ENCODE measurements at places on chromosomes 13 and 19.

- DNase-seq = no peak
Measured at GRCh38 chr19:33517922-33518321, 3.7 kb downstream of the PEPD start.

DNA sequence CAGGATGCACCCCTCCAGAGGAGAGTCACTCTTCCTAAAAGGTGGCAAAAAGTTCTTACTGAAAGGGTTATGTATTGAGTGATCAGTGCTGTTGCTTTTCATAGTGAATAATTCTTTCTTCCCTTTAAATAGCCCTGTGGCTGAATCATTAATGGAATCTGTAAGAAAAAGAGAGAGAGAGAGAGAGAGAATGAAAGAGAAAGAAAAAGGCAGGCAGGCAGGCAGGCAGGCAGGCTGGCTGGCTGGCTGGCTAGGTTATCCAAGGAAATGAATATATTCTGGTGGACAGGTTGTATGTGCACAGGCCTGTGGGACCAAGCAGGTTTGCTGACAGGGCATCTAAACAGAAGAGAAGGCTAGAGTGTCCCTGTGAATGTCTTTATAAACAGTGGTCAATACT lies 100.5 kb downstream of the DLEU7 start:
- DNase-seq = no peak

DNA sequence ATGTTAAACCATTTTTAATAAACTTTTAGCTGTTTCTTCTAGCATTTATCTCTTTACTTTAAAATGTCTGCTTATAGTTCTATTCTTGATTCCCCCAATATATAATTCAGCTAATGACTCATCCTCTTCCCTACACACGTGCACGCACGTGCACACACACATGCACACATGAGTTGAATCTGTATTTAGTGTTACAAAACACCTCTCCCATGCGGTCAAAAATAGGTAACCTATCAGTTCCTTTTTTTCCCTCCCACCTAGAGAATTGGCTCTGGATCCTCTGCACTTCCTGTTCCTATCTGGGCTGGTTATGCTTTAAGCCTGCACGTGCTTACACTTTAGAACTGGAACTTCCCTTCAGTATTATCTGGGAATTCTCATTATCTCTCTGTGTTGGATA lies 144.1 kb downstream of the PAN3 start:
- no peak for DNase-seq

DNA sequence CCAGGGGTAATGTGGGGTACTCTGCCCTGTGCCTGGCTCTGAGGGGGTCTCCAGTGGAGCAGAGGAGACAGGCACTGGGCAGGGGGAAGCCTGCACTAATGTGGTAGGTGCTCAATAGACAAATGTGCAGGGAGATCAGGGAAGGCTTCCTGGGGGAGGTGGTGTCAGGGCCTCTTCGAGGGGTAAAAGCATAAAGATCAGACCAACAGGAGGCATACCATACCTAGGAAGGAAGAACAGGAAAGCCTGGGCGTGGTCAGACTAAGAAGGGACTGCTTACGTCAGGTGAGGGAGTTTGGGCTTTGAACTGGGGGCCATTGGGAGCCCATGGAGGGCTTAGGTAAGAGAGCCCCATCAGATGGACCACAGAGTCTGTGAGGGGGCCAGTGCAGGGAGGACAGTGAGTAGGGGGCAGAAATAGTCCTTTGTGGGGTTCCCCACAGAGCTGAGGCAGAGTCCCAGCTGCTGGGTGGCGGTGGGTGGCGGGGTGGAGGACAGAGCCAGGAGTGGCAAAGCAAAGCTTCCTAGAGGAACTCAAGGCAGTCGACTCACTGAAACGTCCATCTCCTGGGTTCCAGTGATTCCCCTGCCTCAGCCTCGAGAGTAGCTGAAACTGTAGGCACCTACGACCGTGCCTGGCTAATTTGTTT lies 8.8 kb downstream of the PRR36 start:
- DNase-seq = no peak

GRCh38 chr19:15287496-15287895 lies 44.8 kb downstream of the BRD4 start:
- DNase-seq = no peak

DNA sequence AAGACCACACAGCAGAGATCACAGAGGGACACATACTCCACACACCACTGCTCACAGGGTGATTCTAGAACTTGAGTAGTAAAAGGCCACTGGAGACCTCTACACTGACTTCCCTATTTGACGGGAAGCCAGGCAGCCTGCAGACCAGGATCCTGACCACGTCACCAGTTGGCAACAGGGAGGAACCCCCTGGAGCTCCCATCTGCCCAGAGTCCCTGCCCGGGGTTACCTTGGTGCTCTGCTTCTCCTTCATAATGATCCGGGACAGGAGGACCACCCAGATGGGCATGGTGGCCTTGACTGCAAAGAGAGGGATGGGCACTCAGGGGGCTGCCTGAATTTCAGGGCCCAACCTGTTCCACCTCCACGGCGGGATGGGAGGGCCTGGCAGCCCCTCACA lies 932 bp downstream of the SLC35E1 start:
- DNase-seq = no peak

DNA sequence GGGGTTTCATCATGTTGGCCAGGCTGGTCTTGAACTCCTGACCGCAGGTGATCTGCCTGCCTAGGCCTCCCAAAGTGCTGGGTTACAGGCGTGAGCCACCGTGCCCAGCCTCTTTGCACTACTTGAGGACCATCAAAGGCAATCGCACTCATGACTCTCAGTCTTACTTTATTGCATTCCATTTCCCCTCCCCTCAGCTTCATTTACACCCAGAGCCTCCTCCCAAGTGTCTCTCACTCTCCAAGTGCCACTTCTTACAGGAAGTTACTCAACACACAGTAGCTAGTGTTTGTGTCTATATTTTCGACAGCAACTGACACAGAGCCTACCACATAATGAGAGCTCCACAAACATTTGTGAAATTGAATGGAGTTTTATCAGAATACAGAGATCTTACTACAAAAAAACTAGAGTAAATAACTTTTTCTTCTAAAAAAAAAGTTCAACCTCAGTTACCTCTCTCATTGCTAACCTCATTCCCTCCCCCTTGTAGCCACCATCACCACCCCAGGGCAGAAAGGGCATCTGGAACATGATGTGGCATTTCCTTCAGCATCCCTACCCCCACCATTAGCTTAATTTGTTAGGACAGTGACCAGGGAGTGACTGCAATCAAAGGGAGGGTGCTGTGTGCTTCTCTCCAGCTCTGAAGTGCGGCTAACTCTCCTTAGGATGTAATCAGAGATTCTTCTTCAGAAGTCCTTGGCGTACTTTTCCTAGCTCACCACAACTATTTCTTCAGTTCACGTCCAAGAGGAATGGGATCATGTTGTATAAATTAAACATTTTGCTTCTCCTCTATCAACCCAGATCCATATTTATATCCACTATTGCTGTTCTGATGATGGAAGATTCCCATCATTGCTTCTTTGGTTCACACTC lies 17.0 kb upstream of the RUBCNL start:
- no peak for DNase-seq

DNA sequence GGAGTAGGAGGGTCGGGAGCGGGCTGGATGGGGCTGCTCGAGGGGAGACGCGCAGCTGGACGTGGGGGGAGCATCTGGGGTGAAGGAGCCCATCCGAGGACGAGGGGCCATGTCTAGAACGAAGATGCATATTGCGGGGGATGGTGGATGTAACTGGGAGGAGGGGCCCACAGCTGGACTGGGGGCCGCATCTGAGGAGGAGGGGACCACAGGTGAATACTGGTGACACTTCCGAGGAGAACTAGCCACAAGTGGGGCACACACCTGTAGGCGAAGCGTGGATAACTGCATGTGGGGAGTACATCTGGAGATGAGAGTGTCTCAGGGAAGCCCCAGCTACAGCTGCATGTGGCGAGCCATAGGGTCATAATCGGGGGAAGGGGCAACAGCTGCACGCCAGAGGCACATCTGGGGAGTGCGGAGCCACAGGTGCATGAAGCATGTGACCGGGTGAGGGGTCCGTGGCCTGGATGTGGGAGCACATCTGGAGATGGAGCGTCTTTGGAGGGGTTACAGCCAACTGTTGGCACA lies 402 bp downstream of the ZSWIM9 start:
- DNase-seq = no peak

- DNase-seq = no peak
Measured at GRCh38 chr19:11192957-11193939, 4.1 kb downstream of the KANK2 start.

GRCh38 chr13:76474356-76474755 lies 411.8 kb downstream of the KCTD12 start:
- DNase-seq = no peak

GRCh38 chr13:99265821-99266426 lies 7.7 kb upstream of the GPR18 start:
- DNase-seq = no peak

DNA sequence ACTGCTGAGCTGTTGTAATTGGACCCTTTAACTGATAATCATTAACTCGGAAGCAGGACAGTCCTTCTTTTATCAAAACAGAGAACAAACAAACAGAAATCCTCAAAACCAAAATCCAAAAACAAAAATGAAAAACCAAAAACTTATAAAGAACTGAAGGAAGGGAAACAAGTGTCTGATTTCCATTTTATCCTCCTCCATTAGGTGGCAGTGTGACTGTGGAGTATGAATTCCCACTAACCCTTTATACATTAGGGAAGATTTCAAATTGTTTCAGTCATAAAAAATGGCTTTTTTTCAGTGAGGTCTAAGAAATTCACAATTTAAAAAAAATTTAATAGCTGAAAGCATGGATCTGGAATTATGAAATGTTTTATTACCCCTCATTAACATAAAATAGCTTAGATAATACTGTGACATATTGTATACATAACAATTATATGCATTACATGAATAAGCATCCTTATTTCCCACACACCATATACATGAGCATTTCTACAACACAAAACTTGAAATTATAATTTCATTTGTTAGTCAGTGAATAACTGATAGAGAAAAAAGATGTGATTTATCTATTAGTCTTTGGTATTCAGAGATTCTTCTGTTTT lies 1074.3 kb upstream of the PCDH9 start:
- DNase-seq = no peak

DNA sequence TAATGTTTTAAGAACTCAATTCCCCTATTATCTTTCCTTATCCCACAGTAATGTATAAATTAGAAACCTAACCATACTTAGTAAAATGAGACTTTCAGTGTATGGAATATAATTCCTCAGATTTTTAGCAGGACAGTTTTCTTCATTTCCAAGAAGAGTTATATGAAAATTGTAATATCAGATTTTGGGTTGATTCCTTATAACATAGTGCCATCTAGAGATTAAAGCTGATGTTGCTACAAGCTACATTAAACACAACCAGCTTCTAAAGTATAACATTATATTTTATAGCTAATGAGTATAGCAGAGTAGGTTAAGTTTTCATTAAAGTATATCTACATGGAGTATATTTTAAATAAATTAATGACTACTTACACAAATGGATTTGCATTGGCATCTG lies 99.7 kb upstream of the MIR17HG start:
- no peak for DNase-seq

GRCh38 chr19:1042689-1043511 lies 3.0 kb downstream of the ABCA7 start:
- no peak for DNase-seq

Data from HFF-Myc (cell line).